ENCODE measurements at places on chromosomes 1 and 21.

DNA sequence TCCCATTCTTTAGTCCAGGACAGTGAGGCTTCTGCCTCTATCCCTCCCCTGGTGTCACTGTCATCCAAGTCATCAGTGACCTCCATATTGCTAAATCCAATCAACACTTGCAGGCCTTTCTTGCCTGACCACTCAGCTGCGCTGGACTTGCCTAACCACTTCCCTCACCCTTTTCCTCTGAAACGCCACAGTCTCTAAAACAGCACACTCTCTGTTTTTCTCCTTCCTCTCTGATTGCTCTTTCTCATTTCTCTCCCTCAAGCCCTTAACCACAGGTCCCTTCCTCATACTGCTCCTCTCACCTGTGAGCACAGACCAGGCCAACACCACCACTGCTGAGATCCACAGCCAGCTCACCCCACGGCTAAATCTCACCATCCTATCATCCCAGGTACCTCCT is 17.5 kb downstream of the TAL1 start:
- DNase-seq, result no peak

DNA sequence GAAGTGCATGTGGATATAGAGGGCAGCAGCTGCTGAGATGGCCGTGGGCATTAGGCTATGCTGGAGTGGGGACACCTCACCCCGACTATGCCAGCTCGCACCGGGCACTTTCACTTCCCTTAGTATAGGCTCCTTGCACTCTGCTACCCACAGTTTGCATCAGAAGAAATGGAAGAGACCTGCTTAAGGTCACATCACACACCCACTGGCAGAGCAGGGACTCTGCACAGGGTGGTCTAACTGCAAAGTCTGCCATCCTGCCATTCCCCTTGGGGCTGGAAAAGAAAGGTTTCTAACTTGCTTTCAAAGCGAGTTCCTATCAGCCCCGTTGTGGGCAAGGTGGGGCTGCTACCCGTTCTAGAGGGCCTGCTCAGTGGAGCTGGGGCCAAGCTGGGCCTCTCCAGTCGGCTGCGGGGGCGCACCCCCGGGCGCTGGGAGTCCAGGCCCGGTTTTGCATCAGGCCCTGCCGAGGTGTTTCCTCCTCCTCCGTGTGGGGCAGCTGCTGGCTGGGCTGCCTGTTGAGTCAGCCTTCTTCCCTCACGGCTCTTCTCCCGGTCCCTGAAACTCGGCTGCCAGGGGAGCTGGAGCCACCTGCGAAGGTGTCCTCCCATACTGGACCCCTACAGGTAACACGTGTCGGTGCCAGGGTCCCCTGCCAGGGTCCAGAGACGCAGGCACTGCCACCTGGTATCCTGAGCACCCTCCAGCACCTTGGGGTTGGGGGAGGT is at the start of gene SYTL1:
Gene SYTL1, plus strand, starts transcription at position 498 of the 728 bp plus-strand sequence. CDS start 3,313 bp downstream, outside the sequence.
- DNase-seq, result no peak

GRCh38 chr1:231217056-231217455 is 24.0 kb upstream of the GNPAT start:
- no peak for DNase-seq

- DNase-seq, result no peak
Measured at GRCh38 chr1:88876573-88877365, 14.6 kb downstream of the GTF2B start.

- no peak for DNase-seq
Measured at GRCh38 chr21:44571844-44572782, 1.4 kb upstream of the KRTAP10-4 start.

DNA sequence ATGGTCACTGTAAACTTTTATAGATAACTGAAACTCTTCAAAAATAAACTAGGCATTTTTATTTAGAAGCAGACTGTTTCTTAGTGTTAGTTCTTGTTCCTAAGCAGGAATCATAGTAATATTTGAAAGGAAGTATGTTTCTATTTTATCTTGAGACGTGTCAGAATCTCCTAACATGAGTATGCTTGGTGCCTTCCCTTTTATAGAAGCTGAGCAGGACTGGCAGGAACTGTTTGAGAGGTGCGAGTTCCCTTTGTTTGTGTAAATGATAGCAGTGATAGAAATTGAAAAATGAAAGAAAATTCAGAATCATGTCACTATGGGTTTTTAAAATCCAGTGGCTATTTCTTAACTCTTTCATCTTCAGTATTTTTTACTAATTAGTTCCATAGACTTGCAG is 56.9 kb downstream of the LRRC8D start:
- DNase-seq, result no peak

DNA sequence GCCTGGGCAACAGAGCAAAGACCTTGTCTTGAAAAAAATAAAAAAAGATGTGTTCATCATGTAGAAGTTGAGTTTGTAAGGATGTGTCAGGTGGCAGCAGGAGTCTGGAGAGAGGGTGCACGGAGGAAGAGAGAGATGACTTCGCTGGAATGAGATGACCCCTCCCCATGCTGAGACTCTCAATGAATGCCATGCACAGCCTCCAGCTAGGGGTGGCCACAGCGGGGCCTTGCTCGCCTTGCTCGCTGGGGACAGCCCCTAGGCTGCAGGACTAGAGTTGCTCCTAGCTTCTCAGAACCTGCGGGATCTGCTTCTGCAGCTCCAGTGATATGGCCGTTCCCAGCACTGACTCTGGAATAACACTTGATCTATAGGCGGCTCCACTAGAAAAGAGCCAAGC is 6.6 kb upstream of the C2CD2 start:
- no peak for DNase-seq

GRCh38 chr1:164325786-164326185 is 233.2 kb upstream of the PBX1 start:
- no peak for DNase-seq

DNA sequence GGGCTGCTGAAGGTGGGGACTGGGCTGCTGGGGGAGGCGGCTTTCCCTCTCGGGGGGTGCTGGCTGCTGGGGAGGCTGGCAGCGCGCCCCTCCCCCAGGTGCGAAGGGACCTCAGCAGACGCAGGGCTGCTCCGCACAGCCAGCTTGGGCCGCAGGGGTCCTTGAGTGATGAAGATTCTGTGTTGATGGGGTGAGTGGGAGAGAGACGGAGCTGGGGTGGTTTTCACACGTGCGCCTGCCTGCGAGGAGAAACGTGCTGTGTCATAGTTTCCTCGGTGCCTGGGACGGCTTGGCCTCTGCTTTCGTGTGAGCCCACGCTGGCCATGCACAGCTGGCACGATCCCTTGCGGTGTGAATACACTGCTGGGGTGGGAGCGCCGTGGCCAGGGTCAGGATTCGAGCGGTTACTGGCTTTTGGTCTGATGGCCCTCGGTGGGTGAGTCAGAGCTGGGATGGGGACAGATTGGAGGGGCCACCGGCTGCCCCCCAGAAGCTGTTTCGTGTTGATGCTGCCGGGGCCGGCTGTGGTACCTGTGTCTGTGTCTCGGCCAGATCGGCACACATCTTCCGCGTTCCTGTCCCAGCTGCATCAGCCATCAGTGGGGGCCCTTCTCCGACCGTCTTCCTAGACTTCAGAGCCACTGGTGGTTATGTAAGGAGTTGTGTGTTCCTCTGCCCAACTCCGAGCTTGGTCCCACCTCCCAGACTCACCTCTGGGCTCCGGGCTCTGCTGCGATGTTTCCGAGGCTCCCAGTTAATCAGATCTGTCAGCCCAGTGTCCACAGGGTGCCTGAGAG is 24.9 kb downstream of the PRKCZ start:
- no peak for DNase-seq

GRCh38 chr1:18929686-18930085 is 26.8 kb downstream of the IFFO2 start:
- no peak for DNase-seq

- no peak for DNase-seq
Measured at GRCh38 chr1:190176776-190177175, 300.9 kb downstream of the BRINP3 start.

- DNase-seq, result no peak
Measured at GRCh38 chr1:173603056-173603591, at the start of gene SLC9C2. Gene SLC9C2, minus strand, starts transcription at chr1:173603072. Its CDS starts 1,296 bp downstream, at chr1:173601776.

DNA sequence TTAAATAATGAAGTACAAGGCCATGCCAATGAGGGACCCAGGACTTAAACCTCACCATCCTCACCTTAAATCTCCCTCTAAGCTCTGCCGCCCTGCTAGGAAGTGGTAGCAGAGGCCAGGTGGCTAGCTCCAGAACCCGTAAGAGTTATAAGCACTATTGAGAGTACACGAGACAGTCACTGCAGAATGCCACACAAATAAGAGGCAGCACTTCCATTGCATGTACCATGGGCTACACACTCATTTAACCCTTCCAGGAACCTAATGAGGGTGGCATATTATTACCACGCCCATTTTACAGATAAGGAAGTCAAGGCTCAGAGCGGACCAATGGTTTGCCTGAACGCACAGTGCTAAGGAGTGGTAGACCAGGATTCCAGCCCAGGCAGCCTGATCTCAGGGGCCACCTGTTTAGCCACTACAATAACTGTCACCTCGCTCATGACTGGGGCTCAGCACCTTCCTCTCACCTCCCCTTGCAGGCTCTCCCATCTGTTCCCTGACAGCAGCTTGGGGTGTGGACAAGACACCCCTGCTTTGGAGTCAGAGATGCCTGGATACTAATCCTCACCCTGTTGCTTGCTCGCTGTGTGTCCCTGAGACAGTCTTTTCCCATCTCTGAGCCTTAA is 54.8 kb upstream of the ID3 start:
- DNase-seq, result no peak

- no peak for DNase-seq
Measured at GRCh38 chr1:161215076-161215475, at the start of gene FCER1G. Gene FCER1G, plus strand, starts transcription at chr1:161215295. Its CDS starts 27 bp downstream, at chr1:161215322.

DNA sequence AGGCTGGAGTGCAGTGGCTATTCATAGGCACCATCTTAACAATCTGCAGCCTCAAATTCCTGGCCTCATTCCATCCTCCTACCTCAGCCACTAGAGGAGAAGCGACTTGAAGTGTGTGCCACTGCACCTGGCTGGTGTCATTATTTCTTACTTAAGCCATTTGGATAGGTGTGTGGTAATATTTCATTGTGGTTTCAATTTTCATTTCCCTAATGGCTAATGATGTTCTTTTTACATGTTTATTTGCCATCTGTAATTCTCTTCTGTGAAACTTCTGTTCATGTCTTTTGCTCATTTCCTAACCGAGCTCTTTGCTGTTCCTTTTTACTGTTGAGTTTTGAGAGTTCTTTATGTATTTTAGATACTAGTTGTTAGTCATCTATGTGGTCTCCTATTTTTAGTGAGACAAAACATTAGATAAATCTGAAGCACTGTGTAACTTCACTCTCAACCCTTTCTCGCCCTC is 66.8 kb downstream of the SLC27A3 start:
- no peak for DNase-seq

DNA sequence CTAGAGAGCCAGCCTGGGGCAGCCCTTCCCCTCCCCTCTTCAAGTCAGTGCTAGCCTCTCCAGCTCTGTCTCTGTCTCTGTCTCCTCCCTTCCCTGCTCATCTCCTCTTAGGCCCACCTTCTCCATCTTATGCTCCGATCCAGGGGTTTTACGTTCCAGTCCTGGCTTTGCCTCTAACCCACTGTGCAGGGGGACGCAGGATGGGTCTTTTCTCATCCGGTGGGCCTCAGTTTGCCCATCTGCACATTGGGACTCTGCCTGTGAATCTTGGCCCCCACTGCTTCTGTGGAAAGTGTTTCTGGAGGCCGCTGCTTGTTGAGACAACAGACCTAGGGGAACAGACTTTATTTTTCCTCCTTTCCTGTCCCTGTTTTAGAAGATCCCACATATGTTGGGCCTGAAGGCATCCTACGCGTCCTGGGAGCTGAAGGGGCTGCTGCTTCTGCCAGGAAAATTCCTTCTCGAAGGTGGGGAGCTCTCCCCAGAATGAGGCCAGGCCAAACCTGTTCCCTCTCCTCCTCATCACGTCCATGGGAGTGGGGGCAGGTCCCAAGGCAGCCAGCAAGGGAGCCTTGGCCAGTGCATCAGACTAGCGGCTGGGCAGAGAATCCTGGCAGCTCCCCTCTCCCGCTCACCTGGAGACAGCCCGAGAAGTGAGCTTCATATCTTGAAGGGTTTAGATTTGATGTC is 99.5 kb upstream of the CSF3R start:
- no peak for DNase-seq

- DNase-seq, result no peak
Measured at GRCh38 chr1:245673881-245674414, 519.2 kb downstream of the KIF26B start.
